ENCODE measurements at places on chromosomes 2 and 18. TPM values are rescaled to one million over a fixed set of nuclear protein-coding genes. Genes with fewer than 3 reads are reported as not detected.

PSD4 gene
- 1.4 TPM for total RNA-seq

ERMN gene
- not detected for total RNA-seq

CCDC141 gene
- total RNA-seq, result not detected

SERPINB11 gene
- not detected for total RNA-seq

RIT2 gene
- not detected for total RNA-seq

C1GALT1C1L gene
- 0.25 TPM for total RNA-seq

RPE gene
- 53.3 TPM for total RNA-seq

CFC1 gene
- total RNA-seq, result not detected

TM4SF20 gene
- not detected for total RNA-seq

UGT1A3 gene
- total RNA-seq, result not detected

GALNT3 gene
- 0.69 TPM for total RNA-seq

COLEC12 gene
- 73.4 TPM for total RNA-seq

COLEC11 gene
- 8.2 TPM for total RNA-seq

ATG4B gene
- 34.0 TPM for total RNA-seq

REG1B gene
- not detected for total RNA-seq

CTAGE1 gene
- total RNA-seq, result not detected

KIF1A gene
- total RNA-seq, result not detected

CNGA3 gene
- not detected for total RNA-seq

PFN4 gene
- not detected for total RNA-seq

RAB27B gene
- total RNA-seq, result 1.1 TPM

RNF144A gene
- 6.9 TPM for total RNA-seq

LRRTM4 gene
- total RNA-seq, result not detected

CRYBA2 gene
- not detected for total RNA-seq

TSHZ1 gene
- 11.5 TPM for total RNA-seq

CDH20 gene
- 0.29 TPM for total RNA-seq

SLC16A14 gene
- total RNA-seq, result not detected

TCF23 gene
- total RNA-seq, result 0.10 TPM

CNRIP1 gene
- 30.1 TPM for total RNA-seq

NT5DC4 gene
- not detected for total RNA-seq

OTOS gene
- total RNA-seq, result not detected

POTEI gene
- not detected for total RNA-seq

EMILIN1 gene
- total RNA-seq, result 661 TPM

ALK gene
- not detected for total RNA-seq

GRHL1 gene
- total RNA-seq, result not detected

SERPINB3 gene
- total RNA-seq, result not detected

SERPINB13 gene
- total RNA-seq, result not detected

ZDBF2 gene
- 5.2 TPM for total RNA-seq

ZNF236 gene
- total RNA-seq, result 10.2 TPM

FBLN7 gene
- 8.9 TPM for total RNA-seq

VWA3B gene
- not detected for total RNA-seq
